ENCODE measurements at places on chromosomes 16 and 17.

GRCh38 chr17:71327376-71328059 lies 793.3 kb upstream of the SOX9 start:
- no peak for DNase-seq

DNA sequence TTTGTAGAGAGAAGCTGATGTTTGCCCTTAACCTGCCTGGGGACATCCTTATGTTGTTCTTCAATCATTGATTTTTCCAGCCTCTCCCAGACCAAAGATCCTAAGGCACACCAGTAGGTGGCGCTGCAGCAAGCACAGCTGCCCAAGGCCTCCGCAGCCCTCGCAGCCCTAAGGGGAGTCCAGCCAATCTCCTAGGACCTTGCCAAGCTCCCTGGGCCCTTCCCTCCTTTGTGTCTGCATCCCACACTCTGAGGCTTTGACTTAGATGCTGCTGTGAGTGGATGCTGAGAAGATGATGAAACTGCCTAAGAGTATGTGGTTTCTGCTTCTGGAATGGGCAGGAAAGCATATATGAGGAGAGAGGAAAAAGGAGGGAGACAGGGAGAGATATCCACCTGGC lies 47.1 kb downstream of the SPACA3 start:
- no peak for DNase-seq

GRCh38 chr16:63337264-63337663 lies 1301.0 kb upstream of the CDH8 start:
- no peak for DNase-seq

GRCh38 chr16:89256651-89257254 lies 39.2 kb downstream of the ZNF778 start:
- peak; percentile 39 for DNase-seq

GRCh38 chr17:27649929-27650328 lies 18.9 kb downstream of the LGALS9 start:
- DNase-seq = no peak

DNA sequence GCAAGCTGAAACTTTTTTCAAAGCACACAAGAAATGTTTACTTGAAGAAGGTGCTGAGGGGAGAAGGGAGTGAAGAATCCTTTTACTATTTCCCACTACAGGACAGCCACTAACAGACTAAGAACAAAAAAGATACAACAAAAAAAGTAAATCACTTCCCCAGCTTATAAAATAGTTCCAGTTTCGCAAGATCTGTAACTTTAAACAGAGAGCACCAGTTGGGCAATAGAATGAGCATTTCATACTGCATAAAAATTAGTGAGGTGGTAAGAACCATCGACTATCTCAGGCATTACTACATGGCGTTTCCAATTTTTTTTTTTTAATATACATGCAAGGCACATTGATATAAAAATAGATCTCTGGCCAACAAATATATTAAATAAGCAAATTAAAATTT lies 11.1 kb downstream of the CRYBA1 start:
- DNase-seq = no peak

GRCh38 chr17:45969726-45970125 lies 29.3 kb upstream of the STH start:
- no peak for DNase-seq

DNA sequence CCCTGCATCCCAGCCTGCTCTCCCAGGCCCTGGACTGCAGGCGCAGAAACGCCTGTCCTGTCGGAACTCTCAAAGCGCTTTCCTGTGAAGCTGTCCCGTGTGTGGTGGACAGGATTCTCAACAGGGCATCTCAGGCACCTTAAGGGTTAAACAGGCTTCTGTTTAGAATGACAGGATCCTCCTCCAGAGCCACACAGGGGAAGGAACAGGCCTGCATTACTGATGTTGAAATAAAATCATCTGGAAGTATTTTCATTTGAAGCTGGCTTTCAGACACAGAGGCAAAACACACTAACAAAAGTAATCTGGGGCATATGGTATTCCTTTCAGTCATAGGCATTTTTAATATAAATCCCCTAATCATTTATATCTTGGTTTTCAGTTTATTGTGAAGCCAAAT lies 7.4 kb downstream of the HS3ST3A1 start:
- no peak for DNase-seq

DNA sequence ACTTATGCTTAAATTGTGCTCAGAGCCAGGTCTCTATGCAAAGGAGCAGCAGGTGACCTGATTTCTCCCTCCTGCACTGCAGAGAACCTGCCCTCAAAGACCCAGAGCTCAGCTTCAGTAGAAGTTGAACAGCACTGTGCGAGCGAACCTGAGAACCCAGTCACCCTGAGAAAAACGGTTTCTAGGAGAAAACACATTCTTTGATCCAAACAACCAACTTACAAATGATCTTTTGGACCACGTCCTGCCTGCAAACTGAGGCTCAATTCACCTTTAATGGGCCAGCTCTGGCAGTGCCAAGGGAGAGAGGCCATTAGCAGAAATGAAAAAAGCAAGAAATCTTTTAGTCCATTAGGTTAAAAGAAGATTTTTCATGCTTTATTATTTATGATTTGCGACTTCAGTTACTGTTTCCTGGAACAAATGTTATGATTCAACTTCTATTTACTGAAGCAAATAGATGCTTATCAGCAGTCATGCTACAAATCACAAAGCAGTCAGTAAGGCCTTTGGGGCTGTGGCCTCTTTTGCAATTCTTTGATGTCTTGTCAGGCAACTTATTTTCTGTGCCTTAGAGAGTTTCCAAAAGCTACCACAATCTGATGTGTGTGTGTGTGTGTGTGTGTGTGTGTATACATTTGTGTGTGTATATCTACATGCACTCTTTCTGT lies 65.7 kb upstream of the LRRC37A3 start:
- DNase-seq = no peak

DNA sequence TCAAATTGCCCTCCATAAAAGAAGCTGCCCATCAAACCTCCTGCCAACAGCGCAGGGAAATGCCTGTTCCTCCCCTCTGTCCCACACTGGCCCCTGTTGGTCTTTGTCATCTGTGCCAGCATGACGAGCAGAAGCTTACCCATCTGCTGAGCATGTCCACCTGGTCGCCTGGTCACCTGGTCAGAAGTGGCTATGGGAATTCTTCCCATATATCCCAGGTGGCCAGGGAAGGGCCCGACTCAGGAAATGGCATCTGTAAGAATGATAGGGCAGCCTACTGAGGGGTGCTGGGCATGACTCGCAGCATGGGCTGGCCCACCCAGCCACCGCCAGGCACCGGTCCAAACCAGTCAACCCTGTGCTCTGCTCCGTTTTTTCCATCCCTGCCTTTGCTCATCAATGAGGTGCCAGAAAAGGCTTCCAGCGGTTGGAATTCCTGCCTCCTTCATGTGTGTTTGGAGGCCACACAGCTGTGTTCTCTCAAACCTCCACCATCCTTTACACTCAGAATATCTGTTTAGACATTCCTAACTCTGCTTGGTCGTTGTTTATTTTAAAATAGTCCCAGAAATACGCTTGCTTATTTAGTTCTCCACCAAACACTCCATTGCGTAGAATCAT lies 145.2 kb downstream of the CLEC16A start:
- no peak for DNase-seq

DNA sequence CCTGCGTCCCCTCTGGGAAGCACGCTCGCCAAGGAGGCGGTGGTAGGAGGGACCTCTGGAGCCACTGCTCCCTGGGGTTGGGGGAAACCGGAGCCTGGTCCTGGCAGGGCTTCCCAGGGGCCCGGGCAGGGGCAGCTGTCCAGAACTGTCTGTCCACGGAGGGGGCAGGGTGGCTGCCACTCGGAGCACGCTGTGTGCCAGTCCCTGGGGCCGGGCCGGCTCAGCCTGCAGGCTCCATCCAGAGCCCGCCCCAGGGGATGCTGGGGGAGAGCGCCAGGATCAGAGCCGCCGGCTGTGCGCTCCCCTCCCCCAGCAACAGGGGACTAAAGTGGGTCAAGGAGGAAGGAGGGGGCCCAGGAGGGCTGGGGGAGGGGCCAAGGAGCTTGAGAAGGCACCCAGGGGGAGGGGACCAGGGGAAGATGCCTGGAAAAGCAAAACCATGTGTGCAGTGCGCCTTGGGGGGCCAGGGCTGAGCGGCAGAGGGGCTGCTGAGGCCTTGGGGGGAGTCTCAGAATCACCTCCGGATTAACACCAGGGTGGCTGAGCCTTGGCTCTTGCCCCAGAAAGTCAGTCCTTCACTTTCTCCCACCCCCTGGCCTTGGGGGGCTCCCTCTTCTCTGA lies 21.3 kb downstream of the ZNF423 start:
- DNase-seq = no peak

GRCh38 chr17:45307290-45308015 lies 9.4 kb downstream of the MAP3K14 start:
- DNase-seq = no peak

DNA sequence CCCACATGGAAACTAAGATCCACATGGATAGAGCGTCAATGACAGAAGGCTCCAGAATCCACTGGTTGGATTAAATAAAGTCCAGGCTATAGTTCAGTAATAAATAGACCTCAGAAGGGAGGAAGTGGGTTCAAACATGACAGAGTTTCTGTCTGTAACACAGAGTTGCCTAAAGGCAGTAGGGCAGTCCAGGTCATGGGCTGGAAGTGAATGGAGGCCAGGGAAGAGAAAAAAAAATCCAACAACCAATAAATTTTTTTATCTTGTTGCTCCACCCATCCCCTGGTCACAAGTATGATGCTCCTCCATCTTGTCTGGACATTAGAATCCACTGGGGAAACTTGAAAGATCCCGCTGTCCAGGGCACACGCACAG lies 92.4 kb downstream of the RGS9 start:
- DNase-seq = no peak

DNA sequence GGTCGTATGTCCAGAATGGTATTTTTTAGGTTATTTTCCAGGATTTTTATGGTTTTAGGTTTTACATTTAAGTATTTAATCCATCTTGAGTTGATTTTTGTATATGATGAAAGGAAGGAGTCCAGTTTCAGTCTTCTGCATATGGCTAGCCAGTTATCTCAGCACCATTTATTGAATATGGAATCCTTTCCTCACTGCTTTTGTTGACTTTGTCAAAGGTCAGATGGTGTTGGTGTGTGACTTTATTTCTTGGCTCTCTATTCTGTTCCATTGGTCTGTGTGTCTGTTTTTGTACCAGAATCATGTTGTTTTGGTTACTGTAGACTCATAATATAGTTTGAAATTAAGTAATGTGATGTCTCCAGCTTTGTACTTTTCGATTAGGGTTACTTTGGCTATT lies 26.4 kb upstream of the TEKT1 start:
- no peak for DNase-seq

DNA sequence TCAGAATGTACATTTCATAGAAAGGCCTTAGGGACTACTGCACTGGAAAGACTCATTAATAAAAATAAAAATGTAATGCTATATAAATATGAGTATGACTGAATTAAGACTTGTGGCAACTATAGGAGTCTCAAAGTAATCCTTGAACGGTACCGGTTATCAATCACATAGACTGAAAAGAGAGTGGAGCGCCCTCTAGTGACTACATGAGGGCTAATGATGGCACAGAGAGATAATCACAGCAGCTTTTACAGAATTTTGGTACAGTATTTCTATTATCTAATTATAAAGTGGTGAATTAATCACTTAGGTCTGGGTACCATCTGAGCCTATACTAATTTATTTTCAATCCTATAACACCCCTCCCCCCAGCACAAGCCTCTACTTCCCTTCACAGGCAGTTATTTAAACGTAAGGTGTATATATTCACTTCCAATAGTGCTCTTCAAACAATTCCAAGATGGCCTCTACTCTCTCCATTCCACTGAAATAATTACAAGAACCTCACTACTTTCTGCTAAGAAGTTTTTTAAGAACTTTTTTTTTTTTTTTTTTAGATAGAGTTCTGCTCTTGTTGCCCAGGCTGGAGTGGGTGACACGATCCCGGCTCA lies 40.7 kb upstream of the ANKFY1 start:
- no peak for DNase-seq

DNA sequence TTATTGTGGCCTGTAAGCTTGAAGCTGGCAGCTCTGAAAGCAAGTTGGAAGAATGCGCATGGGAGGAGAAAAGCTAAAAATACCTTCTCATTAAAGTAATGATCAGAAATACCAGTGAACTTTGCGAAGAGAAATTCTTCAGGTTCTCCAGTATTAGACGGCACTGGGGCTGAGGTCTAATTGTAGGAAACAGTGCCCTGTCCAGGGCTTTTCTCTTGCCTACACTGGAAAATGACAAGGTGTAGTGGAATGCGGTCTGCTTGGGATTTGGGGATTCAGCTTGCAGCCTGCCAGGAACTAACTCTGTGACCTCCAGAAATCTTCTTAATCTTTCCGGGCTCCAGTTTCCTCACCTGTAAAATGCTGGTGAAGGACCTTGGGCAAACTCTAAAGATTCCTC lies 53.3 kb upstream of the KCNJ16 start:
- DNase-seq = no peak

- no peak for DNase-seq
Observed at GRCh38 chr17:8994319-8994718, 27.0 kb upstream of the NTN1 start.

DNA sequence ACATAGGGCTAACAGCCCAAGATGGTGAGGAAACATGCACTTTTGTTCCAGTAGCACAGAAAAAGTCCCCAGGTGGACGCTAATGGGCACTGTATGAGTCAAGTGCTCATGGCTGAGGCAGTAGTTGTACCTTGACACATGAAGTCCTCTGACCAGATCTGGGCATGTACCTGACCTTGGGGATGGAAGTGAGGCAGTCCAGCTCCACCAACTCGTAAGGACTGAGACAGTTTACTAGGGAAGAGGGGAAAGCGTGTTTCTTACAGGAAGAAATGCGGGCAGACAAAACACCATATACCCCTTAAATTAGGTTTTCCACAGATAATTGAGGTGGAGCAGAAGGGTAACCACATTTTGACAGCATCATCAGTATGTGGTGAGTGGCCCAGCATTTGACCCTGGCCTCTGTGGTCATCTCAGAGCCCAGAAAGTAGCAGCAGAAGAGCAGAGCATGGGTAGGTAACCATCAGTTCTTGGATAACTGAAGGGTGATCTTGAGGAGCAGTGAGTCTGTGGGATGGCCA lies 32.4 kb upstream of the METTL9 start:
- no peak for DNase-seq

GRCh38 chr16:67641779-67642708 lies 2.9 kb upstream of the CARMIL2 start:
- DNase-seq = no peak

DNA sequence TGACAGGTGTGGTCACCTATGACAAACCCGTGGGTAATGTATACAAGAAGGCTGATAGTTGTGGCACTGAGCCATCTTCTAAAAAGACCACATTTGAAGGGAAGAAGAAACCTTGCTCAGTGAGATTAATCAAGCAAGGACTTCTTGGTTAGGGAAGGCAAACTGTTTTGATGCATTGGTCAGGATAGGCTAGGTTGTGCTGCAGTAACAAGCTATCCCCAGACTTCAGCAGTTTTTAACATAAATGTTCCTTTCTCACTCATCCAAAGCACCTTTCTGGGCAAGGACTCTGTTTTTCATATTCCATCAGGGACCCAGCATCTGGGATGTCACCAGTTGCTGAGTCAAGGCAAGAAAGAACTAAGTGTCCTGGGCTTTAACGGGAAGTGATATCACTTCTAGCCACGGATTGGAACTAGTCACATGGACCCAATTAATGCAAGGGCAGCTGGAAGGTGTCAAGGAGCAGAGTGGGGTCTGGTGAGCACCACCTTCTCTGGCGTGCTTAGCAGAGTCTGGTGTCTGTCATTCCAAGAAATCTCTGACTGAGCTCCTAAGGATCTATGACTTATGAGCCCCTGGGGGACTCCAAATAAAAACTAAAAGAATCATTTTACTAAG lies 52.0 kb upstream of the CCL2 start:
- no peak for DNase-seq

Data from right renal cortex interstitium (tissue), 3 donors.